ENCODE measurements at places on chromosomes 11 and 22. TPM values are rescaled to one million over a fixed set of nuclear protein-coding genes. Genes with fewer than 3 reads are reported as not detected.
A peak's percentile ranks its signal among the peaks of the same experiment; 100 is the strongest.

- no peak for DNase-seq
- no peak overlapping the region for H3K27ac ChIP-seq
- H3K4me3 ChIP-seq, result no peak overlapping the region
- no peaks in the 10 kb centered on the region for H3K36me3 ChIP-seq
Observed at GRCh38 chr11:110160016-110160415, 66.8 kb downstream of the ZC3H12C start.

DNA sequence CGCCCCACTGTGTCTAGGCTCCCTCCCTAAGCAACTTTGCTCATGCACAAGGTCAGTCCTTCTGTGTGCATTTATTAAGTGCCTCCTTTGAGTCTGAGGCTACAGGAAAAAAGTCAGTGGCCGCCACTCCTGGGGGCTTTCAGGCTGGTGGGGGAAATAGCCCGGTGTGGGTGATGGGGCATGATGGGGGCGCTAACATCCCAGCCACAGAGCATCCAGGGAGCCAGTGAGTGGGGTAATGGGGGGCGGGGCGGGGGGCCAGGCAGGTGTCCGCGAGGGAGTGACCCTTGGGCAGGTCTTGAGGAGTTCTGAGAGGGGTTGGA is 9.9 kb upstream of the EHD1 start:
- H3K27ac ChIP-seq, result peak overlapping the region; percentile 85
- peaks cover 19% of the 10 kb centered on the region for H3K4me1 ChIP-seq
- H3K4me3 ChIP-seq, result peak overlapping the region; percentile 37
- H3K27me3 ChIP-seq, result no peaks in the 10 kb centered on the region
- no peaks in the 10 kb centered on the region for H3K36me3 ChIP-seq

GRCh38 chr22:22881116-22882000 is 6.3 kb upstream of the IGLL5 start:
- no peaks in the 10 kb centered on the region for H3K4me1 ChIP-seq
- H3K4me3 ChIP-seq, result no peak overlapping the region
- no peaks in the 10 kb centered on the region for H3K27me3 ChIP-seq
- H3K27ac ChIP-seq, result no peak overlapping the region

- peaks cover 33% of the 10 kb centered on the region for H3K36me3 ChIP-seq
- peaks cover 21% of the 10 kb centered on the region for H3K4me1 ChIP-seq
- no peak overlapping the region for H3K4me3 ChIP-seq
- H3K27ac ChIP-seq, result peak overlapping the region; percentile 71
- no peak for DNase-seq
Observed at GRCh38 chr22:36301851-36302250, 48.9 kb downstream of the APOL1 start.

DNA sequence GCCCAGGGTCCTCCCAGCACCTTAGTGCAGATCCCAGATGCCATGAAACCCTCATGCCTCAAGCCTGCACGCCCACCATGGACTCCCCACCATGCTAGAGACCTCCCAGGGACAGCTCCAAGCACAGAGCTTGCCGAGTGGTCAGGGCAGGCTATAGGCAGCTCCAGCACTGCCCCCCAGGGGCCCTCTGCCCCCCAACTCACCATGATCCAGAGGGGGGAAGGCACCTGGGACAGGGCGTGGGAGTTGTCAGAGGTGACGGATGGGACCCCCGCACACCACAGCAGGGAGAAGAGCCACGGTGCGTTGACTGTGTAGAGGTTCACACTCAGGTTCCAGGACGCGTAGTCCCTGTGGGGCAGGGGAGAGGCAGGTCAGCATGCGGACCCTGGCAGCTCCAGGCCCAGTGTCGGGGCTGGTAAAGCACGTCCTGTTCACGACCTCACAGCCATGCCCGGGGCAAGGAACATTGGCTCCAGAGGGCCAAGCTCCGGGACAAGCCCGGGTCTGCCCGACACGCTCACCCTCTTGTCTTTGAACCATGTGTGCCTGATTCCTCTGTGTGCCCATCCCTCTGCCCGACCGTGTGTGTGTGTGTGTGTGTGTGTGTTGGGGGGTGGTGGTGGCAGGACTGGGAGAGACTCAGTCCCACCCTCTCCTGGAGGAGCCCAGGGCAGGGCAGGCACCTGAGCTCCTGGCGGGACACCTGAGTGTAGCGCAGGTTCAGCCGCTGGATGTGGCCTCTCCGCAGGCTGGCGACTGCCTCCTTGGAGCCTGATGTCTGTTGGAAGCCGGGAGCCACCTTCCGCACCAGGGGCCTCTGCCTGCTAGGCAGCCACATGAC is 8.2 kb upstream of the KLHL35 start:
- no peaks in the 10 kb centered on the region for H3K27me3 ChIP-seq
- no peaks in the 10 kb centered on the region for H3K36me3 ChIP-seq
- no peak for DNase-seq

DNA sequence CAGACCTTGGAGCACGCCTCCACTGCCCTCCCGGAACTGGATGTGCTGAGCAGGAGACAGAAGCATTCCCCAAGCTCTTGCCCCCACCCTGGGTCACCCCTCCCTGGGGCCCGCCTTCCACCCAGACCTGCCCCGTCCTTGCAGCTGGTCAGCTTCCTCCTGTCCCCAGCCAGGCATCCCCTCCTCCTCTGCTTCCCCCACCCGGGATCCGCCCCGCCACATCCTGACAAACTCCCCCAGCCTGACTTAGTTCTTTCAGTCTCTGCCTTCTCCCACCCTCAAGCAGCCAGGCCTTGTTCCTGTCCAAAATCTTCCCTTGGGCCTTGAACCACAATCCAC is 1.1 kb upstream of the PLXNB2 start:
- H3K4me3 ChIP-seq, result no peak overlapping the region
- peak overlapping the region; percentile 81 for H3K27ac ChIP-seq
- no peaks in the 10 kb centered on the region for H3K36me3 ChIP-seq

- H3K27me3 ChIP-seq, result no peaks in the 10 kb centered on the region
- H3K36me3 ChIP-seq, result no peaks in the 10 kb centered on the region
- no peak overlapping the region for H3K4me3 ChIP-seq
- H3K4me1 ChIP-seq, result no peaks in the 10 kb centered on the region
- no peak overlapping the region for H3K27ac ChIP-seq
- no peak for DNase-seq
Observed at GRCh38 chr11:8930456-8931175, 2.1 kb downstream of the C11orf16 start.

DNA sequence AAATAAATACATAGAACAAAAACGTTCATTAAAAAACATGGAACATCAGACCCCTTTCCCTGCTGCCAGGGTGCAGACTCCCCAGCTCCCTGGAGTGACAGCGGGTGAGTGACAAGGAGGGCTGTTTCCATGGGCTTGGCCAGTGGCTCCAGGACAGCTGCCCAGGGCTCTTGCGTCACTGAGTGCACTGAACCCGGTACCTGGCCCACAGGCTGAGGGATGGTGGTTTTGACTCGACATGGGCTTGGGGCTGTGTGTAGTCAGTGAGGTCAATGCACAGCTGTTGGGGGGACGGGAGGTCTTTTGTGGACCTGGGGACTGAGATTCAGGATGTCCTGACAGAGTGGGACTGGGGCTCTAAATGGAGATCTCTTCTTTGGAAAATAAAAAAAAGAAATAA is 142.1 kb upstream of the B3GAT1 start:
- no peaks in the 10 kb centered on the region for H3K36me3 ChIP-seq
- no peaks in the 10 kb centered on the region for H3K4me1 ChIP-seq
- H3K27ac ChIP-seq, result no peak overlapping the region
- DNase-seq, result no peak
- H3K27me3 ChIP-seq, result peaks cover 11% of the 10 kb centered on the region

DNA sequence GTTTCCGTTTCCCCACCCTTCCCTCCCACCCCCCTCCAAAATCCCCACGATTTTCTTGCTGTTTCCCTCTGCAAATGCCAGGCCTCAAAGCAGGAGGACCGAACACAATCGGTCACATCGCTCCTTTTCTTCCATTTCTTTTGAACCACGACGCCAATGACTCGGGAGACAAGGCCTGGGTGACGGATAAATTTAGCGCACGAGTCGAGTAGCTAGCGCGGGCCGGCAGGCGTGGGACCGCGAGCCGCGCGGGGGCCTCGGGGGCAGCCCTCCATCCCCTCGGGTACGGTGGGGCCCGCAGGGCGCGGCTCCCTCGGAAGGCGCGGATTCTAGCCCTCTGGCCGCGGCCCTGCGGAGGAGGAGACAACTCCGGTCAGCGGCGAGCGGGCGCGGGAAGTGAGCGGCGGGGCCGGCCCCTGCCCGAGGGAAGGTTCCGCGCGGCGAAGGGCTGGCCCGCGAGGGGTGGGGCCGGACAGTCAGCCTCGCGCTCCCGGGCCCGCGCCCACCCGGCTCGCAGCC is 414 bp downstream of the JOSD1 start:
- H3K4me1 ChIP-seq, result peaks cover 15% of the 10 kb centered on the region
- DNase-seq, result no peak
- no peaks in the 10 kb centered on the region for H3K36me3 ChIP-seq
- H3K4me3 ChIP-seq, result peak overlapping the region; percentile 75
- peak overlapping the region; percentile 90 for H3K27ac ChIP-seq

GRCh38 chr11:70500076-70500847 is 101.9 kb downstream of the CTTN start:
- no peak overlapping the region for H3K27ac ChIP-seq
- no peak overlapping the region for H3K4me3 ChIP-seq
- no peaks in the 10 kb centered on the region for H3K4me1 ChIP-seq
- H3K36me3 ChIP-seq, result no peaks in the 10 kb centered on the region
- DNase-seq, result no peak
- H3K27me3 ChIP-seq, result no peaks in the 10 kb centered on the region

APOL1 gene
- 16.0 TPM for total RNA-seq

PLA2G3 gene
- not detected for total RNA-seq

ADM2 gene
- 3.9 TPM for total RNA-seq

APOL5 gene
- total RNA-seq, result not detected

Data from Panc1 (cell line).